ENCODE measurements at places on chromosomes 7 and 10.

GRCh38 chr7:76234931-76235441 lies 33.3 kb downstream of the SRRM3 start:
- peak; percentile 67 for DNase-seq

GRCh38 chr7:66070222-66070621 lies 5.4 kb upstream of the ASL start:
- no peak for DNase-seq

DNA sequence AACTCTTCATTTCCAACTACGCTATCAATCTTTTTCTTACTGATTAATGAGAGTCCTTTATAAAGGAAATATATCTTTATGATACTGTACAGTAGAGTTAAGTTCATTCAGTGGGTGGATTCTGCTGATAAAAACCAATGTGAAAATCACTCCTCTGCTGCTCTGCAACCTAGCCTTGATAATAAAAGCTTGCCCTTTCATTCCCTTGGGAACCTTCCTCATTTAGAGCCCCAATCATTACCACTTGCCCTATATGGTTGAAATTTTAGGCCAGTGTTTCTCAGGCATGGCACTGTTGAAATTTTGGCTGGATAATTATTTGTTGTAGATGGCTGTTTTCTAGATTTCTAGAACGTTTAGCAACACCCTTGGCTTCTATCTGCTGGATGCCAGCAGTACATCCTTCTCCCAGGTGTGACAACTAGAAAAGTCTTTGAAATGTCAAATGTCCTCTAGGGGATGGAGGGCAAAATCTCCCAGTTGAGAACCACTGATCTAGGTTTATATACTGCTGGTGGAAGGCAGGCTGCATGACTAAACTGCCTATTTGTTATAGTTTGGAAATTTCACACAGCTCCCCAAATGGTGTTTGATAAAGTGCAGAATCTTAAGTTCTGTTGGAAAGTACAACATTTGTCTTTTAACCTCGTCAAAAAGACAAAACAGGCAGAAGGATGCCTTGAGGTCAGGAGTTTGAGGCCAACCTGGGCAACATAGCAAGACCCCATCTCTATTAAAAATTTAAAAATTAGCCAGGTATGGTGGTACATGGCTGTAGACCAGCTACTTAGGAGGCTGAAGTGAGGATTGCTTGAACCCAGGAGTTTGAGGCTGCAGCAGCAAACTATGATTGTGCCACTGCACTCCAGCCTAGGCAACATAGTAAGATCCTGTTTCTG lies 8.9 kb upstream of the SIRT1 start:
- DNase-seq, result no peak

DNA sequence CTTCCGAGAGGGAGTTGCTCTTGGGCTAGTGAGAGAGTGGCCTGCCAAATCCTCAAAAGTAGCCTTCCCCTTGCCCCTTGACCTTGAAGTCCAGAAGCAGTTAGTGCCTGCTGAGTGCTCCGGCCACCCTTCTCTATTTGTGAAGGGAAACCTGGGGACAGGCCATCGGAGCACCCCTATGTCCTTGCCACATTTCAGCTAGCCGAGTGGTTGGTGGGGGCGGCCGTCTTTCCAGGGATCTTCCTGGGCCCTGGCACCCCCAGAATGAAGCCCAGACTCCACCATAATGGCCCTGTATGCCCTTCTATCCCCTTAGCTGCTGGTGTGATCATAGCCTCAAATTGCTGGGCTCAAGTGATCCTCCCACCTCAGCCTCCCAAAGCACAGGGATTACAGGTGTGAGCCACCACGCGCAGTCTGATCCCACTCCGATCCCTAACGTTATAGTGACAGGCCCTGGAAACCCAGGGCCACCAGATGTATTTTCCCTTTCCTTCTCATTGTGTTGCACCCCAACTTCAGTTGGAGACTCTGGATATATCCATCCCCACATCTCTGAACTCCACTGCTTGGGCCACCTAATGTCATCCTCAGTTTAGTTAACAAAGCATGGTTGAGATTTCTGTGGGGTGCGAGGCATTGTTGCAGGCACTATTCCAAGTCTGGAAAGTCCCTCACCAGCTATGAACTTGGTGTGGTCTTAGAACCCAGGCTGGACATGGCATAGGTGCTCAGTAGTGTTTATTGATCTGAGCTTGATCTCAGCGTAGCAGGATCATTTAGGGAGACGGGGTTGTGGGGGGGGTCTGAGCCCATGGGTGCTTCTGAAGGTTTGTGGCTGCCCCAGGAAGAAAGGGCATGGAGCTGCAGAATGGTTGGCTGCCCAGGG lies 1.6 kb downstream of the TSPAN14 start:
- DNase-seq, result no peak

GRCh38 chr7:121337398-121337797 lies 8.6 kb downstream of the WNT16 start:
- no peak for DNase-seq

DNA sequence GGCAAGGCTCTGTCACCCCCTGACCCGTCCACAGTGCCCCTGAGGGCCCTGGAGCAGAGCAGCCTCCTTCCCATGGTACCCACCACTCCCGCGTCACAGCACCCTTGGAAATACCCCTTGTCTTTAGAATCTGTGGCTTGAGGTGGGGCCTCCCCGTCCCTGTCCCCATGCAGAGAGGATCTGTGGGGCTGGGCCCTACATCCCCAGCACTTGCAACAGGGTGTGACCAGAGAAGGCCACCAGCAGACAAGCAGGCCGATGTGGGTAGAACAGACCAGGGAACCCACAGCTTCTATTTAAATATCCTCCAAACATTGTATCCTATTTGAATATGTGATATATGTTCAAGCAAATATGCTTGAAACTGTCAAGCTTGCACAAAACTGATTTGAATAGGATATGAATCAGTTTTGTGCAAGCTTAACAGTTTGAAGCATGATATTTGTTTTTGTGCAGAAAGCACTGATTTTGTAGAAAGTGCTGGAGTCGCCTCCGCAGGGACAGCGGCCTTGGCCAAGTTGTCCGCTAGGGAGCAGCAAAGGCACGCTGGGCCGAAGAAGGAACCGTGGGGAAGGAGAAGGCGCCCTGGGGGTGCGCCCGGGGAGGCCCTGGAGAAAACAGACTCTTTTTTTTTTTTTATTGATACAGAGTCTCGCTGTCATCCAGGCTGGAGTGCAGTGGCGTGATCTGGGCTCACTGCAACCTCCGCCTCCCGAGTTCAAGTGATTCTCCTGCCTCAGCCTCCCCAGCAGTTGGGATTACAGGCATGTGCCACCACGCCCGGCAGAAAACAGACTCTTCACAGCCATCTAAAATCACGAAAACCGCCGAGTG lies 2.2 kb downstream of the CFAP46 start:
- DNase-seq, result peak; percentile 34

GRCh38 chr7:125278318-125278717 lies 348.7 kb upstream of the POT1 start:
- no peak for DNase-seq

DNA sequence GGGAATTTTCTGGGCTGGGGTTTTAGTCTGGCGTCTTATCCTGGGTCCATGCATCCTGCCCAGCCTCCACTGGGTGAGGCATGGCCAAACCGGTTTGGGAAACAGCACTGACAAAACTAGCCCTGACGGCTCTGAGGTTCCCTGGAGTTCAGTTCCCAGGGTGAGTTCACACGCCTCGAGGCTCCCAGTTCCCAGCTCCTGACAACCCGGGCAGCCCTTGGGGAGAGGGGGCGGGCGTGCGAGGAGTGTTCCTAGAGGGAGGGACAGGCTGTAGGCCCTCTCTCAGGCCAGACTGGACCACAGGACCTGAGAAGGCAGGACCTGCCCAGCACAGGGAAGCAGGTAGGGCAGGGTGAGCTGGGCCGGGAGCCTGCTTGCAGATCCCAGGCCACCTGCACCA lies 82.3 kb upstream of the PPIF start:
- DNase-seq, result no peak

DNA sequence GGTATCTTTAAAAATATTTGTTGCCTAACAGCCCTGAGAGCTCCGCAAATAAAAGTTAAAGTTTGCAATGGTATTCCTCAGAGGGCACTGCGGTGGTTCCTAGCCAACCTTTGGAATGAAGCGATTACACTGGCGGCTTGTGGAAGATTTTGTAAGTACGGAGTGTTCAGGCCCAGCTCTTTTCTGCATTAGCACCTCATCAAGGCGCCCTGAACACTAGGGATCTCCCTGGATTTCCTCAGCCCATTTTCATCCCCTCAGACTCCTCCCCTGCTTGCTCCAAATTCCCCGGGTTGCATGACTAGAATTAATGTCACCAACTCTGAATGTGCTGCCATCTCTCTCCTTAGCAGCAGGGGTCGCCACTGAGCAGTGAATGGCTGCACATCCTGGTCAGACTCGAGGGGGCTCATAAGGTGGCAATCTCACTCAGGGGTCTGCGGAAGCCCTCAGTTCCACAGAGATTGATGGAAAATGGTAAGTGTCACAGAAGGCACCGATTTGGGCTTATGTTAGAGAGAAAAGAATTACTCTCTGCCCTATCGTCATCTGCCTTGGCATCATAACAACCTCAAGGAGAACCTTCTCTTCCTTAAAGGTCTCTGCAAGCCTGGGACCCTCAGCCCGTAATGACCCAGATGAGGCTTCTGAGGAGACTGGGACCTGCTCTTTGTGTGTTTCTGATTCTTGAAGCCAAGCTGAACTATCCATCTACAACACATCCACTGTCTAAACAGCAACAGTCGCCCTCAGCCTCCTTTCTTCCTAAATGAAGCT lies 262.8 kb upstream of the AOAH start:
- DNase-seq, result peak; percentile 39

- no peak for DNase-seq
These were observed 61.8 kb upstream of the SP4 start for GRCh38 chr7:21365866-21366624.

GRCh38 chr10:121803611-121804010 lies 124.2 kb downstream of the ATE1 start:
- no peak for DNase-seq

- DNase-seq, result no peak
These were observed 8.6 kb downstream of the CALN1 start for GRCh38 chr7:72403458-72404076.

All from stimulated activated CD4-positive, alpha-beta T cell treated with anti-CD3 and anti-CD28 coated beads, Interleukin-4, amount 100 ng/mL, for 4 hours (primary cell).